ENCODE measurements at places on chromosomes 2 and 18.

- peaks cover 23% of the 10 kb centered on the region for H3K4me1 ChIP-seq
- peak overlapping the region; percentile 75 for H3K27ac ChIP-seq
- no peaks in the 10 kb centered on the region for H3K36me3 ChIP-seq
- DNase-seq: peak; percentile 66
- peak overlapping the region; percentile 14 for H3K4me3 ChIP-seq
Observed at GRCh38 chr18:9743200-9744016, 35.3 kb downstream of the RAB31 start.

GRCh38 chr2:59236723-59237122, 995.6 kb upstream of the FANCL start:
- no peak overlapping the region for H3K27ac ChIP-seq
- H3K36me3 ChIP-seq: no peaks in the 10 kb centered on the region
- no peak for DNase-seq
- no peaks in the 10 kb centered on the region for H3K4me1 ChIP-seq
- no peaks in the 10 kb centered on the region for H3K27me3 ChIP-seq
- no peak overlapping the region for H3K4me3 ChIP-seq

GRCh38 chr2:60335533-60336237, 217.8 kb downstream of the BCL11A start:
- H3K4me3 ChIP-seq: no peak overlapping the region
- no peaks in the 10 kb centered on the region for H3K4me1 ChIP-seq
- DNase-seq: no peak
- no peaks in the 10 kb centered on the region for H3K27me3 ChIP-seq
- no peak overlapping the region for H3K27ac ChIP-seq

- no peak overlapping the region for H3K4me3 ChIP-seq
- peaks cover 63% of the 10 kb centered on the region for H3K4me1 ChIP-seq
- no peaks in the 10 kb centered on the region for H3K27me3 ChIP-seq
- no peaks in the 10 kb centered on the region for H3K36me3 ChIP-seq
- peak overlapping the region; percentile 96 for H3K27ac ChIP-seq
Observed at GRCh38 chr2:102064679-102065674, 73.2 kb downstream of the IL1R2 start.

- peaks cover 2% of the 10 kb centered on the region for H3K4me1 ChIP-seq
- no peak overlapping the region for H3K4me3 ChIP-seq
- no peaks in the 10 kb centered on the region for H3K36me3 ChIP-seq
- H3K27me3 ChIP-seq: no peaks in the 10 kb centered on the region
- no peak overlapping the region for H3K27ac ChIP-seq
Observed at GRCh38 chr2:208000701-208001395, 24.5 kb downstream of the PLEKHM3 start.

DNA sequence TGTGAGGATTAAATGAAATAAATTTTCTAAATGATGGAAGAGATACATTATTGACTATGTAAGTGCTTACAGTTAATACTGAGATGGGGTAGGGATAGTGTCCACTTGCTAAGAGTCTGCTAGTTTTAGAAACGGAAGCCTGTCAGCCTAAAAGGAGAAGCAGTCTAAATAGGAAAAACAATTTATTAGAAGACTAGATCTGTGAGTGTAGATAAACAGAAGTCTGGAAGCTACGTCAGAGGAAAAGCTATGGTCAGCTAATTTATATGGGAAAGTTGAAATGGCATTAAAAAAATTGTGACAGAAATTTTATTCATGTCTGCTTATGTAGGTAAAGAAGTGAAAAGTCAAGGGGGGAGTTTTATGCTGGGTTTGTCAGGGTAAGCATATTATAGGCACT, 1338.4 kb upstream of the CHAC2 start:
- no peak overlapping the region for H3K27ac ChIP-seq
- H3K4me3 ChIP-seq: no peak overlapping the region
- H3K36me3 ChIP-seq: no peaks in the 10 kb centered on the region
- DNase-seq: no peak
- no peaks in the 10 kb centered on the region for H3K27me3 ChIP-seq
- H3K4me1 ChIP-seq: no peaks in the 10 kb centered on the region

DNA sequence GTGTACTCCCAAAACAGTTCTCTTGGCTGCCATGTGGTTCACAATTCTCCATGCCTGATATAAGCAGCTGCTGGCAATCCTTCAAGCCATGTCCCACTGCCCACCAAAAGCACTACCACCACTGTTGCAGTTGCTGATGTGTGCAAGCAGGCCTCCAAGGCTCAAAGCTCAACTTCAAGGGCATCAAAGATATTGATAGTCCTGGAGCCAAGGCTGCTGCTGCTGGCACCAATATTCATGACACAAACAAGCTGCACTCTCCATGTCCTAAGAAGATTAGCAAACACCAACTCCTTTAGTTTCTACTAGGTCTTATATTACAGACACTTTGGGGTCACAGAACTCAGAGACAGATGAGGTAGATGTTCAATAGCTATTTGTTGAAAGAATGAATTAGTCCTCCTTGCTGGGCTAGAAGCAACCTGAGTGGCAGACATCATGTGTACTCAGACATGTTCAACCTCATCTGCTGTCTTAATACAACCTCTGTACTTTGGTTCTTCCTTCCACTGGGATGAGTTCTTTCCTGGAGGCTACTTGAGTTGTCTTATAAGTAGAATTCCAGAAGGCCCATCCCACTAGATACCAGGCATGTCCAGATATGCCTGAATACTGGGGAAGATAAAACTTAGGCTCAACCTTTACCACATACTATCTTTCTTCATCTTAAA, 104.5 kb upstream of the UGP2 start:
- no peak overlapping the region for H3K27ac ChIP-seq
- H3K4me3 ChIP-seq: no peak overlapping the region
- H3K4me1 ChIP-seq: no peaks in the 10 kb centered on the region

- no peaks in the 10 kb centered on the region for H3K36me3 ChIP-seq
- H3K4me3 ChIP-seq: no peak overlapping the region
- no peaks in the 10 kb centered on the region for H3K27me3 ChIP-seq
- H3K4me1 ChIP-seq: no peaks in the 10 kb centered on the region
Observed at GRCh38 chr2:31057691-31058090, 80.5 kb downstream of the GALNT14 start.

DNA sequence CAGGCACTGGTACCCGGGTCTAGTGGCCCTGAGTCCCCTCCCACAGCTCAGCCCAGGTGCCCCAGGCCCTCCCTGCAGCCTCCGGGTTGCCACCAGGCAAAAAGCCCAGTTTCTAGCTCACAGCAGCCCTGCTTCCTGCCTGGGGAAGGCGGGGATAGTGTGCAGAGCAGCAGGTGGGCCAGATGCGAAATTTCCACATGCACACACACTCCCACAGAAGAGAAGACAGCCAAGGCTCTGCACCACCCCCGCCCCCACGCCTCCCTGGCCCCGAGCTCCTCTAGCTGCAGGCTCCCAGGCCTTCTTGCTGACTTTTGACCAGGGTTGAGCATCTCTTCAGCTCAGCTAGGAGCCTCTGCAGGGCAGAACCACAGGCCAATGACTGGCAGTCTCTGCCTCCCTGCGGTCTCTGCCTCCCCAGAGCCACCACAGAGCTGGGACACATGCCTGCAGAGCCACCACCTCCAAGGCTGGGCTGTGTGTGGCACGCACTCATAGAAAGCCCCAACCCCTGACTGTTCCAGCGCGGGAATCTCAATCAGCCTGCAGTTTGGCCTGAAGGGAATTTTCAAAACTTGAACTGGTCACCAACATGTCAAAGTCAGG, 7.2 kb downstream of the SLC66A2 start:
- no peaks in the 10 kb centered on the region for H3K27me3 ChIP-seq
- no peak overlapping the region for H3K4me3 ChIP-seq
- H3K4me1 ChIP-seq: peaks cover 49% of the 10 kb centered on the region
- peaks cover 58% of the 10 kb centered on the region for H3K36me3 ChIP-seq

DNA sequence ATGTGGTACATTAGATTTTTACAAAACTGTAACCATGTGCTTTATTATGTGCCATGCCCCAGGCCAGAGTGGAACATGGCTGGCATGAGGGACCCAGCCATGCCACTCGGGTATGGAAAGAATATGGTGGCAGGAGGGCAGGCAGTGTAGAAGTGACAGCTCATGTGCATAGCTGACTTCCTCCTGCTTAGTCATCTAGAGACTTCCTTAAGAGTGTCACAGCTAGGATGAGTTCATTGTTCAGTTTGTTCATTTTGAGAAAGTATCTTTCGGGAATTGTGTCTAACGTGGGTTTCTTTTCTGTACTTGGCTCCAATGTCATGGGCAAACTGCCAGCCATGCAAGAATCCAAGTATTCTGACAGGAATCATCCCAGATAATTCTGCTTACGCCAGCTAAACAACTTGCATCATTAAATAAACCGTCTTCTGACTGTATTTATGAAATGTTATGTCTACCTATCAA, 94.3 kb upstream of the ITGB6 start:
- peak overlapping the region; percentile 33 for H3K27ac ChIP-seq
- H3K36me3 ChIP-seq: peaks cover 13% of the 10 kb centered on the region
- peak; percentile 31 for DNase-seq
- no peaks in the 10 kb centered on the region for H3K27me3 ChIP-seq
- no peak overlapping the region for H3K4me3 ChIP-seq

DNA sequence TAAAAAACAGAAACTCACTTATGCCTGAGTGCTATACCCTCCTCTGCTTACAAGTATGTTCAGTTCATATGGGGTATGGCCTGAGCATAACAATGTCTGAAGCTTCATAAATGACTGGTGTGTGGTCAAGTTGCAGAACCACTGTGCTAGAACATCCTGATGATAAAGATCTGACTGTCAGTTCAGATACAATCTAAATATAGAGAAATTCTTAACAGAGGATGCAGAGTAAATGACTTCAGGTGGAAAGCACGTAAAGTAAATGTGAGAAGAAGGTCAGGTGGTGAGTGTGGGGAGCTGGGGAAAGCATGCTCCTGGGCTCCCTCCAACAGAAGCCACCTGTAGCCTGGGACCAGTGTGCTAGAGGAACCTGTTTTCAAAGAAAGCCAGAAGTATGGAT, 926.2 kb downstream of the TSN start:
- no peaks in the 10 kb centered on the region for H3K4me1 ChIP-seq
- no peaks in the 10 kb centered on the region for H3K27me3 ChIP-seq
- no peak for DNase-seq

GRCh38 chr2:12507295-12507694, 209.4 kb upstream of the TRIB2 start:
- peaks cover 6% of the 10 kb centered on the region for H3K4me1 ChIP-seq
- H3K27me3 ChIP-seq: no peaks in the 10 kb centered on the region
- DNase-seq: no peak
- H3K27ac ChIP-seq: no peak overlapping the region

- H3K27ac ChIP-seq: no peak overlapping the region
- no peaks in the 10 kb centered on the region for H3K27me3 ChIP-seq
- H3K36me3 ChIP-seq: no peaks in the 10 kb centered on the region
Observed at GRCh38 chr2:66667301-66667700, 232.4 kb downstream of the MEIS1 start.

DNA sequence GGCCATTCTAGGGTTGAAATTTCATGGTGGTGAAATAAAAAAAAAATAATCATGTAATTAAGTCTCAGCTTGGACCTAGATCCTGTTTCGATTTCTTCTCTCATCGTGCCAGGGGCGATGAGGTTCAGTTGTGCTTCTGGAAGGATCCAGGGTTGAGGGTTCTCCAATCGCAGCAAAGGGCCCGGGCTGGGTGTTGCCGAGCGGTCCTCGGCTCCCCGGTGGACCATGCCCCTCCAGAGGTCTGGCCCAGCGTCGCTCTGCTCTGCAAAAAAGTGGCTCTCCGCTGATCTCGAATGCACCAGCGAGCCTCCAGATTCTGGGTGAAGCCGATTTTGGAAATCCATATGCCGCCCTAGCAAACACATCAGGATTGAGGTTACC, 39.0 kb downstream of the EN1 start:
- peak overlapping the region; percentile 19 for H3K4me3 ChIP-seq
- DNase-seq: no peak
- peaks cover 8% of the 10 kb centered on the region for H3K4me1 ChIP-seq
- no peaks in the 10 kb centered on the region for H3K36me3 ChIP-seq
- H3K27ac ChIP-seq: no peak overlapping the region

DNA sequence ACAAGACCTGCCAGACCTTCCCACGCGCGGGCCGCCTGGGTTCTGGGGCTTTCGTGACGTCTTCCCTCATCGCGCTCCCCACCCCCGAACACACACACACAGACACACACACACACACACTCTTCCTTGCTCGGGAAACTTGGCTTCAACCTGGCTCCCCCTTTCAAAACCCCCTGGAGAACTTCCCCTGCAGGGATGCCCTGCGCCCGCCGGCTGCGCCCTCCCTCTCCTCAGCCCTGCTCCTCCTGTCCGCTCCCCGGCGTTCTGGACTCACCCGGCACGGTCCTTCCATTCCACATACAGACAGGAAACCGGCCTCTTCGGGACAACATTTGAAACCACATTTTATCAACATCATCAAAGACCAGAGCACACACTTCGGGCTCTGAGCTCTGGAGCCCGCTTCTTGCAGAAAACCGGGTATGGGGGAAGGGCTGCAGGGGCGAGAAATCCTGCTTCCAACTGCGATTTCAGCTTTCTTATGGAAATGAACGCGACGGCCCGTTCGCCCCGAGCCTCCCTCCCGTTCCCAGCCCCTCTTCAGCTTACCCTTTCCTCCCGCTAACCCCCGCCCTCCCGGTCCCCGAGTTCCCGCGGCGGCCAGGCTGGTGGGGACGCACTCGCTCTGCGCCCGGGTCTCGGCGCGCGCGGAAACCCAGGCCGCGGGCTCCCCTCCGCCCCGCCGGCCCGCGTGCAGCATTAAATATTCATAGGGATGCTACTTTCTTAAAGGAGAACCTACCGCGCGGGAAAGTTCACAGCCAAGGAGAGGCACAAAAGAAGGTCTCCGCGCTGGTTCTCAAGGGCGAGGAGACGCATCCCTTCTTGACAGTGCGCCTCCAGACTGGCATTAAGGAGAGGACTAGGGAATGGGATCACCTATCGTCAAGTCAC, 18.3 kb downstream of the POU3F3 start:
- DNase-seq: no peak
- H3K4me3 ChIP-seq: no peak overlapping the region
- H3K36me3 ChIP-seq: no peaks in the 10 kb centered on the region
- no peak overlapping the region for H3K27ac ChIP-seq
- peaks cover 7% of the 10 kb centered on the region for H3K27me3 ChIP-seq

- H3K4me1 ChIP-seq: no peaks in the 10 kb centered on the region
- no peaks in the 10 kb centered on the region for H3K27me3 ChIP-seq
- no peaks in the 10 kb centered on the region for H3K36me3 ChIP-seq
- DNase-seq: no peak
Observed at GRCh38 chr18:55990186-55990585, 402.2 kb upstream of the TCF4 start.

GRCh38 chr2:165776796-165777195, 17.3 kb downstream of the GALNT3 start:
- H3K4me3 ChIP-seq: no peak overlapping the region
- no peak for DNase-seq
- H3K27ac ChIP-seq: no peak overlapping the region
- H3K36me3 ChIP-seq: no peaks in the 10 kb centered on the region
- no peaks in the 10 kb centered on the region for H3K4me1 ChIP-seq

DNA sequence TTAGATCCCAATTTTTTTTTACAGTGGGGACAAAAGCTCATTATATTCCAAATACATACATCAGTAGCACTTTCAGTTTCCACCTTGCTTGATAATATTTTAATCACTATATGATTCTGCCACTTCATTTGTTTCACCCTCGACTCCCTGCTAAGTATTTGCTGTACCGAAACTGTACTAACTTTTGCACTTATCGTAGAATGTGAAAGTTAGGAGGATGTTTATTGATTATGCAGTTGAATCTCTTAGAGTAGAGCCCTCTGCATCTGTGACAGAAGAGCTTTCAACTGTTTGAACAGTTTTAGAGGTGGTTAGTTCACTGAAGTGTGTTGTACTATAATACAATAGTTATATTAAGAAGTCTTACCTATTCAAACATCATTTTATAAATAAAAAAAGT, 20.8 kb downstream of the NCOA1 start:
- no peak overlapping the region for H3K4me3 ChIP-seq
- H3K27ac ChIP-seq: no peak overlapping the region
- H3K27me3 ChIP-seq: no peaks in the 10 kb centered on the region
- DNase-seq: no peak
- no peaks in the 10 kb centered on the region for H3K36me3 ChIP-seq

All from upper lobe of left lung (tissue), 6 donors.